ENCODE measurements at places on chromosomes 1 and 21.

- peak; percentile 44 for DNase-seq
Observed at GRCh38 chr1:246724016-246724730, at the start of gene SCCPDH. Gene SCCPDH (plus strand): TSS chr1:246724409. CDS start chr1:246724423, 14 bp downstream.

GRCh38 chr21:38956007-38956406 is 150.3 kb downstream of the ETS2 start:
- DNase-seq, result no peak

GRCh38 chr1:217982331-217983050 is 302.6 kb upstream of the RRP15 start:
- no peak for DNase-seq

- DNase-seq, result no peak
Observed at GRCh38 chr1:46133181-46133658, 791 bp upstream of the PIK3R3 start.

DNA sequence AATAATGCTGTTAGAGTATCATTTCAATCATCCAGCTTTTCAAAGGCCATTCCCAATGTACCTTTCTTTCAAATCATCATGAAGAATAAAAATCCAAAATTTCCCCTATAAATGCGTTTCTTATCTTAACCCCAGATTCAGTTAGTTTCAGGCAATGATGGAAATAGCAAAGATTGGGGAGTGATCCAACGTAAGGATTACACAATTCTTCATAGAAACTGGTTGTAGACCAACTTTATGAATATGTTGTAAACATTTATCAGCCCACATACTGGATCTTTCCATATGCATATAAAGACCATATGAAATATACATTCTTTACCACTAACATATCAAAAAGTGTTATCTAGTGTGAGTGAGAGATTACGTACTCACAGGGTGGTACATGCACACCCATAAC is 92.7 kb downstream of the ZC3H11B start:
- DNase-seq, result no peak
